ENCODE measurements at places on chromosomes 13 and 19.

- DNase-seq, result no peak
Measured at GRCh38 chr13:39684531-39685137, 29.2 kb downstream of the COG6 start.

- no peak for DNase-seq
Measured at GRCh38 chr13:32206097-32206740, 108.9 kb downstream of the ZAR1L start.

DNA sequence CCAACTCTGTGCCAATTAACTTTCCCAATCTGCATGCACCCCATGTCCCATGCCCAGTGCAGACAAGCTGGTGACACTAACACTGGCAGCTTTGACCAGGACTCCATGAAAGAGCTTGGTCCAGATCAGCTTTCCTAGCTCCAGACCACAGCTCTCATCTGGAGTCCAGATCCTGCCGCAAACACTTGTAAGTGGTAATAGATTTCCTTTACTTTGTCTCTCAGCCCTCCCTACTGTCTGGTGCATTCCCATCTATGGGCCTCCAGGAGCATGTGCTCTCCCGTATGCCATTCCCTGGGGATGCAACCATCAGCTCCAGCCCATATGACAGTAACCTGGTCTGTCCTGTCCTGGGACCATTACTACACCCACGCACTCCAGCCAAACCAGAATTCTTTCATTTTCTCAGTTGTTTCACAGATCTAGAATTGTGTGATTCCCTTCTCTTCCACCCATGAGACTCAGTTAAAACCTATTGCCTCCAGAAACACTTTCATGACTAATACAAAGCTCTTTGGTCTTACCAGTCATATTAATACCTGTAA lies 4.9 kb upstream of the STARD13 start:
- no peak for DNase-seq

GRCh38 chr19:18320865-18321733 lies 1.8 kb downstream of the LSM4 start:
- DNase-seq, result no peak

- DNase-seq, result no peak
Measured at GRCh38 chr13:95276037-95276505, 25.2 kb downstream of the ABCC4 start.

- no peak for DNase-seq
Measured at GRCh38 chr19:40836754-40837429, 13.4 kb downstream of the CYP2A6 start.

DNA sequence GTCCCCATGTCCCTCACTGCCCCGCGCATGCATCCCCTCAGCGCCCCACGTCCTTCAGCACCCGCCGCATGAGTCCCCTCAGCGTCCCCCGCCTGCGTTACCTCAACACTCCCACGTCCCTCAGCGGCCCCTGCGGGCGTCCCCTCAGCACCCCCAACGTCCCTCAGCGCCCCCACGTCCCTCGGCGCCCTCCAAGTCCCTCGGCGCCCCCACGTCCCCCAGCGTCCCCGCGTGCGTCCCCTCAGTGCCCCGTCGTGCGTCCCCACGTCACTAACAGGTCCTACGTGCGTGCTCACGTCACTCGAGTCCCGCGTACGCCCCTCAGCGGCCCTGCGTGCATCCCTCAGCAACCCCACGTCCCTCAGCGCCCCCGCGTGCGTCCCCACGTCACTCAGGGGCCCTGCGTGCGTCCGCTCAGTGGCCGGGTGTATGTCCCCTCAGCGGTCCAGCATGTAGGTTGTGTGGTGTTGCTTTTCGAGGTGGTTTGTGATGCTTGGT lies 19.5 kb upstream of the GAS6 start:
- DNase-seq, result peak; percentile 64

GRCh38 chr19:29596885-29597525 lies 9.1 kb upstream of the POP4 start:
- DNase-seq, result no peak

DNA sequence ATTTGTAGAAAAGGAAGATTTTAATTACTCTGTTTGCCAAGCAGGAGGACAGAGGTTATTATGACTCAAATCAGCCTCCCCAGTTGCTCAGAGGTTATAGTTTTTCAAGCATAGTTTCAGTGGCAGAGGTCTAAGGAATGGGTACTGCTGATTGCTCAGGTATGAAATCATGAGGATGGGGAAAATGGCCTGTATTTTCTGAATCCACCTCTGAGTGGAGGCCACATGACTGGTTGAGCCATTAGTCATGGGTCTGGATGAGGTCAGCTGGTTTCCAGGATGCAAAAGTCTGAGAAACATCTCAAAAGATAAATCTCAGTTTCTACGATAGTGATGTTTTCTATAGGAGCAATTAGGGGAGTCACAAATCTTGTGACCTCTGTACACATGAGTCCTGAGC lies 62.8 kb upstream of the CEACAM8 start:
- no peak for DNase-seq

DNA sequence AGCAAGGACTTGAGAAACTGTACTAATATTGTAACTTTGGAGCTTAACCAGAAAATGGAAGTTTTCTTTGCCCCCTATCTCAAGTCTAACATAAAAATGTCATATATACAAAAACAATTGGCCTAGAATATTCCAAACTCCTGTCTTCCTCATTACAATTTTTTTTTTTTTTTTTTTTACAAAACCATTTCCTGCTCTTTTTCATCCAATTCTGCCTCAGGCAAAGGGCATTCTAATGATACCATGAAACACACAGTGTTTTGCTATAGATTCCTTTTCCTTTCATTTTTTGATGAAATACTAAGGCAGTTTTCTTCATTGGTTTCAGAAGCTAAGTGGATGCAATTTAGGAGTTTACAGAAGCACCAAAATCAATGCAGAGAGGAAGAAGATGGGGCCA lies 119.7 kb downstream of the LHFPL6 start:
- DNase-seq, result no peak

- no peak for DNase-seq
Measured at GRCh38 chr13:75685239-75685697, 49.1 kb downstream of the LMO7 start.

DNA sequence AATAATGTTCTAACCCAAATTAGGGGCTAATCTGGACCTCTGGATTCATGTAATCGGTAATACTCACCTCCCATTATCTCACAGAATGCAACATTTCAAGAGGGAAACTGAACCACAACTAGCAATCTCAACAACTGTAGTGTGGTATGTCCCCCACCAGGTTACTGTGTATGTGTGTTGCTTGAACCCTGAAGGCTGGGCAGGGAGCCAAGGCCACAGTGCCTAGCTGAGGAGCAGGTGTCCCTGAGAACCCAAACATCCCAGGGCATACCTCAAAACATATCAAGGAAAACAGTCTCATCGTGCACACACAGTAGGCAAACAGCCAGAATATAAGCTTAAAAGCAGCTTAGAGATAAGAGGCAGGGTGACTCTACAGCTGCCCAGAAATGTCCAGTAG lies 20.5 kb upstream of the NEK3 start:
- DNase-seq, result no peak

GRCh38 chr13:109900320-109900719 lies 113.9 kb upstream of the IRS2 start:
- DNase-seq, result no peak

DNA sequence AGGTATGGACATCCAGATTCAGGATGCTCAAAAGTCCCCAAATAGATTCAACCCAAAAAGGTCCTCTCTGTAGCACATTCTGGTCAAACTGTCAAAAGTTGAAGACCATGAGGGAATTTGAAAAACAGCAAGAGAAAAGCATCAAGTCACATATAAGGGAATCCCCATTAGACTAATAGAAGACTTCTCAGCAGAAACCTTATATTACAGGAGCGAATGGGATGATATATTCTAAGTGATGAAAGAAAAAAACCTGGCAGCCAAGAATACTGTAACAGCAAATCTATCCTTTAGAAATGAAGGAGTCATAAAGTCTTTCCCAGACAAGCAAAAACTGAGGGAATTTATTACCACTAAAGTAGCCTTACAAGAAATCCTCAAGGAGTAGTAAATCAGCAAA lies 29.7 kb downstream of the FXYD5 start:
- no peak for DNase-seq

- no peak for DNase-seq
Measured at GRCh38 chr19:41551711-41552110, 24.3 kb upstream of the CEACAM21 start.

GRCh38 chr19:2034729-2035589 lies 16.1 kb downstream of the MKNK2 start:
- no peak for DNase-seq

DNA sequence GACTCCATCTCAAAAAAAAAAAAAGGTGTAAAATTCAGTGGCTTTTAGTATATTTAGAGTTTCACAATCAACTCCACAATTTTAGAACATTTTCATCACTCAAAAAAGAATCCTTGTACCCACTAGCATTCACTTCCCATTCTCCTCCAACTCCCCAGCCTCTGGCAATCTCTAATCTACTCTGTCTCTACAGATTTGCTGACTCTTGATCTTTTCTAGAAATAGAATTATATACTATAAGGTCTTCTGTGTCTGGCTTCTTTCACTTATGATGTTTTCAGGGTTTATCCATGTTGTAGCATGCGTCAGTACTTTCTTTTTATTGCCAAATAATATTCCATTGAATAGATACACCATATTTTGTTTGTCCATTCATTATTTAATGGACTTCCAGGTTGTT lies 8.0 kb upstream of the FARP1 start:
- no peak for DNase-seq

GRCh38 chr13:40571338-40571963 lies 95.0 kb downstream of the FOXO1 start:
- no peak for DNase-seq

GRCh38 chr13:36412736-36413135 lies 19.6 kb upstream of the CCNA1 start:
- no peak for DNase-seq

DNA sequence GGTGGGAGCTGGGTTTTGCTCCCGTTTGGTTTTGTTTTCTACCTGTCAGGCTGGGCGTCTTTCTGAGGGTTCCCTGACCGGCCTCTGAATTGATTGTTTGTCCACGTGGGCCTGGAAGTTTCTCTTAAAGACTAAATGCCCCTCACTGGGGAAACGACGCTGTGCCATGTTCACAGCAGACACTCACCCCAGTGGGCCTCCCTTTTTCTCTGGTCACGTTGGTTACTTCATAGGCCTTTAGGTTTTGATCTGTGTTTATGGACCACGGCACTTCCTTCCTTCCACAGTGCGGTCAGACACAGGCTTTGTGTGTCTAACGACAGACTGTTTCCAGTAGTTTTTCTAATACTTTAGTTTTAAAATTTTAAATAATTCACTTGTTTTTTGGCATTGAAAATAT lies 20.1 kb upstream of the NDUFS7 start:
- no peak for DNase-seq

DNA sequence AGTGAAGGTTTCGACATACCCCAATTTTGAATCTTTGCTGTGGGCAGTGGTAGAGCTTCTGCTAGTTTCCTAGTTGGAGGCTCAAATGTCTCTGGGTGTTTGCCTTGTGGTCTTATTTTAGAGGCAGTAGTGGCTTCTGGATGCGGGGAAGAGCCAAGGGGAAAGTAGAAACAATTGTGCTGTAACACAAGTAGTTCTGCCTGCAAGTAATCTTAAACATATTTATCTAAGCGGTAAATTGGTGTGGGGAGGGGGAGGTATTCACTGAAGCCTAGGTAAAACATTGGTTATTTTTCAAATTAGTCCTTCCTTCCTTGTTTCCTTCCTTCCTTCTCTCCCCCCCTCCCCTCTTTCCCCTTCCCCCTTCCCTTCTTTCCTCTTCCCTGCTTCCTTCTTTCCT lies at the start of gene PCDH20:
PCDH20 (minus strand) TSS at position 101 of the 400 bp plus-strand sequence. CDS start 691 bp downstream, outside the sequence.
- no peak for DNase-seq
